ENCODE measurements at places on chromosomes 6 and 20. TPM values are rescaled to one million over a fixed set of nuclear protein-coding genes. Genes with fewer than 3 reads are reported as not detected.
A peak's percentile ranks its signal among the peaks of the same experiment; 100 is the strongest.

- no peak for DNase-seq
These were observed 35.7 kb downstream of the MGME1 start for GRCh38 chr20:18004384-18005031.

- no peak for DNase-seq
These were observed 66.7 kb downstream of the TRAM2 start for GRCh38 chr6:52510213-52510562.

DNA sequence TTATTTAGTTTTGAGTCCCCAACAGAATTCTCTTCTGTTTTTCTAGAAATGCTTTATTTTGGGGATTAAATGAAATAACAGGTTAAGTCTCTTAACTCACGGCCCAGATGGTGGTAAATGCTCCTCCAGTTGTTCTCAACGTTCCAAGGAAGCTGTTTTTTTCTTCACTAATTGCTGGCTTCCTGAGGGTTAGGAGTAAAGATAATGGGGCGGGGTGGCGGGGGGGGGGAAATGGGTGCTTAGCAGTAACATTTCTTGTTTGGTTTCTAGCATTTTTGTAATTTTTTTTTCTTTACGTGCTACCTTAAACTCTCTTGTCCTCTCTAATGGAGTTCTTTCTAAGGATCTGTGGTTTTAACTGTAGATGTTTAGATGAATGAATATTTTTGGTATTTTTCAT is 2.2 kb downstream of the SRSF3 start:
- no peak for DNase-seq

- no peak for DNase-seq
These were observed 80.7 kb downstream of the CARMIL1 start for GRCh38 chr6:25359891-25360290.

GRCh38 chr20:1163653-1164052 is 21.1 kb downstream of the TMEM74B start:
- no peak for DNase-seq

DNA sequence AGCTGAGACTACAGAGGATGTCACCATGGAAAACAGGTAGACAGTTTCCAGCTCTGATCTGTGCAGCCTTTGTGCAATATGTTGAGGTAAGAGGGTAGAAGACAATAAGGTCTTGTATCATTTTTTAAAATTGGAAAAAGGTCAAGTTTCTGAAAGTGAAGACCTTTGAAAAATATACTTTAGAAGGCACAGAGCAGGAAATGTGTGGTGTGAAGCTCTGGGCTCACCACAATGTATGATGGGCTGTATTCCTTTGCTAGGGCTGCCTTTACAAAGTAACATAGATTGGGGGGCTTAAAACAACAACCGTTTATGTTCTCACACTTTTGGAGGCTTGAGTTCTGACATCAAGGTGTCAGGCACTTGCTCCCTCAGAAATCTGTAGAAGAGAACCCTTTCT is 514.3 kb upstream of the JARID2 start:
- no peak for DNase-seq

DNA sequence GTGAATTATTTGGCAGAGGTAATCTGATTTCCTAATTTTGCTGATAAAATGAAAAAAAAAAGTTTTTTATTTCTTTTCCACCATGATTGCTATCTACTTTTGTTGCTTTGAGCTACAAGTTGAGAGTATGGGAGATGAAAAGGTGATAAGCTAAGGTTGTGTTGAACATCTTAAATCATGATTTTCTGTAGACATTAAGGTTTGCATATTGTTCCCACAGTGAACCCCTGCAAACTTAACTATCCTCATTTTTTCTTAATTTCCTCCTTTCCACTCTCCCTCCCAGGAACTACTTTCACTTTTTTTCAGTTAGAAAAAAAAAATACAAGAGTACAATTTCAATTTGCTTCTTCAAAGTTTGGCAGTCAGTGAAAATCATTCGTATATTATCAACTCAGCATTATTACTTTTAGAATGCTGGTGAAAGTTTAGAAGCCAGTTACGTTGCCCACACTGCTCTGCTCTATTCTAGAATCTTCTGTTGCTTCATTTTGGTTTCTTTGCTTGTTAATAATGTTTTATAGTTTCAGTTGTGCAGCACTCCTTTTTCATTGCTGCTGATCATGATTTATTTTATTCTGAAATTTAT is 673.8 kb upstream of the CITED2 start:
- DNase-seq, result no peak

DNA sequence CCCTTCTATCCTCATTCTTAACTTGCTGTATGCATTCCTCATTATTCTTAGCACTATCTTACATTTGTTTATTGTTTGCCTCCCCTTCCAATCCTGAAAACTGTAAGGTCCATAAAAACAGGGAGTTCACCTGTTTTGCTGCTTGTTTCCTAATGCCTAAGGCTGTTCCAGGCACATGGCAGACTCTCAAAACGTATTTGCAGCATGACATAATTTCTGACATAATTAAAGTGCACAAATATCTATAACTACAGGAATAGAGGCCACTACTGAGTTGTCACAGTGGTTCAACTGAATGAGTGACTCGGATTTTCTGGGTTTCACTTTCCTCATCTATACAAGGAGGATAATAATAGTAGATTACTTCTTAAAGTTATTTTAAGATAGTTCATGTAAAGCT is 83.0 kb downstream of the HFE start:
- DNase-seq, result no peak

DNA sequence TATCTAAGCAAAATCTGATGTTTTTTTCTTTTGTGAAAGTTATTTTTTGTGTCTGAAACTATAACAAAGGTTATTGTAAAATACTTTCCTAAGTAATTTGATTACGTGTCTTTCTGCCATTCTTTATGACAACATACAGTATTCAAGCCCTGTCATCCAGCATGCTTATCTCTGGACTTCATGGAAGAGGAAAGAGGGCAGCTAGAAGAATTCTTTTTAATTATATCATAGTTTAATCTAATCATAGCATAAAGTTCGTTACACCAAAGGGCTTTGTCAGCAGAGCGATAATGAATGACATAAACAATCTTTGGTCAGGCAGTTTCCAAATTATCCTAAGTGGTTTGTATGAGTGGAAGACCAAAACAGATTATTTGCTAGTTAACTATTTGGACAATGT is 3.5 kb downstream of the ENPP3 start:
- DNase-seq, result no peak

GRCh38 chr6:82612475-82613039 is 248.9 kb downstream of the TPBG start:
- DNase-seq, result no peak

GRCh38 chr6:158040804-158041347 is 59.2 kb downstream of the SYNJ2 start:
- DNase-seq, result no peak

- DNase-seq, result no peak
These were observed 15.9 kb downstream of the NDUFAF5 start for GRCh38 chr20:13800728-13801134.

DNA sequence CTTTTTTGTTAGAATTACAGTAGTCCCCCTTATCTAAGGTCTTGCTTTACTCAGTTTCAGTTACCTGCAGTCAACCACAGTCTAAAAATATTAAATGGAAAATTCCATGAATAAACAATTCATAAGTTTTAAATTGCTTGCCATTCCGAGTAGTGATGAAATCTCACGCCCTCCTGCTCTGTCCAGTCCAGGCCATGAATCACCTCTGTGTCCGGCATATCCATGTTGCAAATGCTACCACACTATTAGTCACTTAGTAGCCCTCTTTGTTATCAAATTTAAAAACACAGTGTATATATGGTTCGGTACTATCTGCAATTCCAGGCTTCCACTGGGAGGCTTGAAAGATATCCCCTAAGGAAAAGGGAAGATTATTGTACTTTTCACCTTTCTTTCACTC is 164.6 kb upstream of the FAM83B start:
- no peak for DNase-seq

DNA sequence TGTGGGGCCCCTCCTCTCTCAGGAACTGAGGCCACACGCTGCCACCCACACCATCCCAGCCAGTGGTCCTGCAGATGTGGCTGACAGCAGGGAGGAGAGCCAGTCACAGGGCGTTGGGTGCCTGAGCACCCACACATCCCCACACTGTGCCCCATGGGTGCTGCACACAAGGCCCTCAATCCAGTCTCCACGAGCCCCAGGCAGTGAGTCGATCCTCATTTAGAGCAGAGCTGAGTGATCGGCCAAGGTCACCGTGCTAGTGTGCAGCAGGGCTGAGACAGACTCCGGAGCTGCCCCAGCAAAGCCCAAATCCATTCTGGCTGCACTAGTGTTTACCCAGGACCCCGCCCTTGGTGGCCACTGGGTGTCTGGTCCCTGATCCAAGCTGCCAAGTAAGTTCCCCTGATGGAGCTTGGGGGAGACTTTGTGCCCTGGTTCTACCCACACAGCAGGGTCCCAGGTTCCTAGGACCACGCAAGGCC is 9.0 kb downstream of the C20orf203 start:
- DNase-seq, result no peak

- DNase-seq, result no peak
These were observed 40.5 kb downstream of the PLN start for GRCh38 chr6:118588626-118589025.

GRCh38 chr6:79420054-79420453 is 117.2 kb downstream of the LCA5 start:
- DNase-seq, result no peak

DNA sequence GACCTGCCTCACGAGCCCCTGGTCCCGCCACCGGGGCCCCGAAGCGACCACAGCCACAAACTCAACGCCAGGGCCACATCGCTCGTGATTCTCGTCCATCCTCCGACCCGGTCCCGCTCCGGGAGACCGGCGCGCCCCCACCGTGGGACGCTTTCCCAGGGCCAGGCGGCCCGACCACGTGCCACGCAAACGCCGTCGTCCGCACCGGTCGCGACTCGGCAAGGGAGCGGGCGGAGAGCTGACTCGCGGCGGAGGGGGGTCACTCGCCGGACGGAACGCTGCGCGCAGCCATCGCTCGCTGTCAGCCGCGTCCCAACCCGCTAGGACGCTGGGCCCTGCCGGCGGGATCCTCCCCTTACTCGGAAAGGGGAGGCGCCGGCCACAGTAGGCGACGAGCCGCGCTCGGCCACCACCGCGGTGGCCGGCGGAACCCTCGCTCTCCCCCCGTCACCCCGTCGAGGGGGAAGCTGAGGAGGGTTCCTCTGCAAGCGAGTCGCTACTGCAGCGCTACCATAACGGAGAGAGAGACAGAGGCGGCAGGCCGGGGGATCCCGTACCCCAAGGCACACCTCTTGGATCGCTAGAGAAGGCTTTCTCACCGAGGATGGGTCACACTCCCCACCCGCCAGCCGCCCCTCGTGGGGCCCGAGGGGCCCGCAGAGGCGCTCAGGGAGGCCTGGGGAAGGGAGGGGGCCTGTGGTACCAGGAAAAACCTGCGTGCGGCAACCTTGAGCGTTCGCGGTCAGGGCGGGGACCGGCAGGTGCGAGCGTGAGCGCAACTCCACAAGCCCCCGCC is 511.8 kb upstream of the ZNF337 start:
- DNase-seq, result peak; percentile 65

DNA sequence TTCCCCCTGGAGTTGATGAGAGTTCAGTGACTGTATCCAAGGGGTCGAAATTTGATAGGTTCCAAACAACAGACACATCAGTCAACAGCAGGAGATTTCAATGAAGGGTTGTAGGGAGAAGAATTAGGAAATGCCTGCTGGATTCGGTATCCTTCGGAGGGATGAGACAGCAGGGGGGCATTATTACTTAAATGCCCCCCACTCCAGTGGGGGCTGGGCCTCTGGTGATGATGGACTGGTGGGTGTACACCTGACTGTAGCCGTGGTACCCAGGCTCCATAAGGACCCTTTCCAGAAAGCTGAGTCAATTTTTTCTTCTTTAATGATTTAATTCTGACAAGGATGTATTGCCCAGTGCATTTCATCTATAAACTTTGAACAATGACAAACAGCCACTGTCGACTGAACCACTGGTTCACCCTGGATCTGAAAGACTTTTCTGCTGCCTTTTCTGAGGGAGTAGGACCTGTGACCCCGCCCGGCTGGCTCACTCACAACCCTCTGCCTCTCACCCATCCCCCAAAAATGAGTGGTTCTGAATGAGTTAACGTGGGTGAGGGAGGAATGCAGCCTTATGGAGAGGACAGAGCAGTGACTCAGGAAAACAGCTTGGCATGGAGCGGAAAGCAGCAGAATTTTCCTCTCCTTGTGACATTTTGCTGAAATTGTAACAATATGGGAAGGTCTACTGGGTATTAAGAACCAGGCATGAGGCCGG is 41.0 kb downstream of the ZMYND8 start:
- no peak for DNase-seq

GRCh38 chr6:23435126-23435525 is 690.9 kb upstream of the NRSN1 start:
- no peak for DNase-seq

DNA sequence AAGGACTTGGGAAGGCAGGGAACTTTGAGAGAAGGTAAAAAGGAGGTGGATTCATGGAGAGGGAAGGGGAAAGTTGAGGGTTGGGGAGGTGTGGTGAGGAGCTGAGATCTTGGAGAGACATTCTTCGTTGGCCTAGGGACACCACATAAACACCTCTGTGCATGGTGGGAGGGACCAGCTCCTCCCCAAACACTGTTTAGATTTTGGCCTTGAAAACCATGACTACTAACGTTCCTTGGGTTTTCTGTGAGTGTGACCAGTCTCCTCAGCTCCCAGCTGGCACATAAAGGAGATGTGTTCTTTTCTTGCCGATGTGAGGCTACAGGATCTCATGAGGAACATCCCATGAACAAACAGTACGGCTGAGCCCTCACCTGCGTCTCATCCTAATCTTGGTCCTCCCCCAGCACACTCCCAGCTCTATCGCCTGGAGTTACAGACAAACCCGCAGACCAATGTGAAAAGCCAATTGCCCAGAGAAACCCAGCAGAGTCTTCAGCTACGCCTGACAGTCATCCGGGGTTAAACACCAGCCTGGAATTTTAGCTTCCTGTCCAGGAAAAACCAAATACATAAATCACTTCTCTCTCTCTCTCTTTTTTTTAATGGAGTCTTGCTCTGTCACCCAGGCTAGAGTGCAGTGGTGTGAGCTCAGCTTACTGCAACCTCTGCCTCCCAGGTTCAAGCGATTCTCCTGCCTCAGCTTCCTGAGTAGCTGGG is 22.0 kb upstream of the DDR1 start:
- no peak for DNase-seq

The RIPOR3 gene
- total RNA-seq, result 0.39 TPM

The MAP3K4 gene
- 90.3 TPM for total RNA-seq

The PBOV1 gene
- not detected for total RNA-seq

The POU5F1 gene
- not detected for total RNA-seq

The MMP24 gene
- 0.16 TPM for total RNA-seq

The UBE2C gene
- total RNA-seq, result 0.91 TPM

The SLC22A3 gene
- total RNA-seq, result 0.25 TPM

The DPPA5 gene
- total RNA-seq, result not detected

The MMP24OS gene
- total RNA-seq, result 95.5 TPM

The RFX6 gene
- not detected for total RNA-seq

The RIN2 gene
- not detected for total RNA-seq

The RAD21L1 gene
- total RNA-seq, result not detected

The OR2J3 gene
- 0.09 TPM for total RNA-seq

The QKI gene
- 52.2 TPM for total RNA-seq

The SLC26A8 gene
- total RNA-seq, result not detected

The DUSP15 gene
- total RNA-seq, result not detected

The SYTL3 gene
- total RNA-seq, result 45.6 TPM

The RUNX2 gene
- 14.4 TPM for total RNA-seq

The ISM1 gene
- total RNA-seq, result 4.5 TPM
